Gastroesophageal sphincter (tissue), 4 donors: ENCODE measurements at places on chromosomes 2 and 18. TPM values are rescaled to one million over a fixed set of nuclear protein-coding genes. Genes with fewer than 3 reads are reported as not detected.

GRCh38 chr2:3493615-3494007 lies 25.7 kb downstream of the ADI1 start:
- no peak for ATAC-seq

The MATN3 gene
- 0.67 TPM for total RNA-seq

DNA sequence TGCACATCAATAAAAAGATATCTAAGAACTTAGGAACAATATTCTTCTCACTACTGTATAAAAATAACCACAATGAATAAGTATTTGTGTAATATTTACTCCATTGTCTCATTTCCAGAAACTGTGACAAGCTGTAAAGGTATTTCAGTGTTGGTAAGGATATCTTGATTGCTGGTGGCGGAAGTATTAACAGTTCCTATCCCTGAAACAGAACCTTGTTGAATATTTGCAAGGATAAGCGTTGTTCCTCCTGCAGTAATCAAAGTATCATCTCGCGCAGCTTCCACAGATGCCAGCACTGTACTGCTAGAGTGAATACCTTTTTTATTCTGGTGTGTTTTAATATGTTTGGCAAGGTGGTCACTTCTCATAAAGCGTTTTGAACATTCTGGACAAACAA lies 55.3 kb downstream of the SP3 start:
- no peak for ATAC-seq

The GTF3C2 gene
- total RNA-seq, result 26.2 TPM

GRCh38 chr2:80280598-80280997 lies 24.0 kb downstream of the LRRTM1 start:
- ATAC-seq, result no peak

DNA sequence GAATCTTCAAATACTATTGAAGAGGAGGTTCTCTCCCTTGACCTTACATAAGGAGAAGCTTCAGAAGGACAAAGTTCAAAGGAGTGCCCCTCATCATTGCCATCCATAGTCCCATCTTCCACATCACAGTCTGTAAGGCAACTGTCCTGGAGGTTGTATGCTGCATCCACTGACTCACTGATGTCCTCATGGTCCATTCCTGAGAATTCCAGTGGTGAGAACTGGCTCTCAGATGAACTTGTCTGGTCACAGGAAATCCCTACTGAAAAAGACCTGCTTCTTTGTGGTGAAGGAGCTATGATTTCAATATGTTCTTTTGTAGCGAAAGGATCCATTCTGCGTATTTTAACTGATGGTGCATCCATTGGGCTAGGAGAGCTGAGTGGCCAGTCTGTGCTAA lies 52.2 kb downstream of the EIF2AK3 start:
- ATAC-seq, result no peak

DNA sequence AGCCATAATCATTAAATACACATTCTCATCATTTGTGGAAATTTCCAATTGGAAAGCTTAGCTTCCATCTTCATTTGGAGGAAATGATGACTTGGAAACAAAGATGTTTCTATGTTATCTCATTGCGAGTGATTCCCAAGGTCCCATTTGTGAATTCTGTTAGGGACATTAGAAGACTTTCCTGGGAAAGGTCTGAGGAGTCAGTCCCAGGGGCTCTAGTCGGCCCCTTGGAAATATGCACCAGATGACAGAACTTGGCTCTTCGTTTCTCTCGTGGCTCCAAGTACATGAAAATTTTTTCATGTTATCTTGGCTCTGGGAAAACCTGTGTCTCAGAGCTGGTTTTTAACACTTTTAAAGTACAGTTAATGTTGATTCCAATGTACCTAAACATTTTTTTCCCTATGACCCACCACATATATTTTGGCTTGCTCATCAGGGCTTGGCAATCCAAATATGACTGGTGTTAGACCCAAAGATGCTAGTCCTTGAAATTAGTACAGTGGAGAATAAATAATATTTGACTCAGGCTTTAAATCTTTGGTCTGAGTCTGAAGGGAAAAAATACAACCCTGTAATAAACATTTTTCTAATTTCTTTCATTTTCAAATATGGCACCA lies 15.4 kb upstream of the CAVIN2 start:
- ATAC-seq, result no peak

GRCh38 chr2:16071865-16072637 lies 131.7 kb downstream of the MYCN start:
- no peak for ATAC-seq

- no peak for ATAC-seq
Measured at GRCh38 chr2:36819095-36819711, 122.7 kb downstream of the VIT start.

- peak; percentile 21 for ATAC-seq
Measured at GRCh38 chr2:200305797-200306195, 697 bp upstream of the SPATS2L start.

DNA sequence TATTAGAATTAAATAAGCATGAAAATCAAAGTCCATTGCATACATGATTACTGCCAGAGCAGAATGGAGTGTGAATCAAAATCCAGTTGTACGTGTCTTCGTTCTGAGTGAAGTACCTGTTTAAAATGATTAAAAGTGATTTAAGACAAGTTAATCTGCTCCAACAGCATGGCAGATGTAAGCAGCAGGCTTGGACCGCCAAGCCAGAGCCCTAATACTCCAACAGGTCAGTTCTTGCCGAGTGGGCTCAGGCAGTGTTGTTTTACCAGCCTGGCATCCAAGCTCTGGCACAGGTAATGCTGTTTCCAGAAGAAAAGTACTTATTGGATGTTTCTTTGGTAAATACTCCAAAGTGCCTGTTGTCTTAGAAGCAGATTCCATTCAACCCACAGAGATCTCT lies 171.4 kb upstream of the EPAS1 start:
- ATAC-seq, result no peak

DNA sequence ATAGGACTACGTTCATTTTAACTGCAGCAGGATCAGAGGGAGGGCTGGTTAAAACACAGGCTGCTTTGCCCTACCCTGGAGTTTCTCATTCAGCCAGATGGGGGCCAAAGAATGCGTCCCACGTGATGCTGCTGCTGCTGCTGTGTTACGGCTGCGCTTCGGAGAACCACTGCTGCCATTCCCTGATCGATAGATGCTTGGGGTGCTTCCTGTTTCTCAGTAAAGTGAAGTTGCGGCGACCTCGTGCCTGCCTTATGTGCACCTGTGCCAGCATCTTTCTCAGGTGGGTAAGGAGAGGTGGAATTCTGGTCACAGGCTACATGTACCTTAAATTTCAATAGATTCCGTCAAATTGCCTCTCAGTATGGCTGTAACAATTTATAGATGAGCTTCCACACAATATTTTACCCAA lies 24.7 kb upstream of the TOGARAM2 start:
- ATAC-seq, result no peak

- ATAC-seq, result no peak
Measured at GRCh38 chr2:227701556-227701955, 16.3 kb downstream of the SLC19A3 start.

- ATAC-seq, result no peak
Measured at GRCh38 chr18:34219651-34220050, 5.1 kb downstream of the NOL4 start.

DNA sequence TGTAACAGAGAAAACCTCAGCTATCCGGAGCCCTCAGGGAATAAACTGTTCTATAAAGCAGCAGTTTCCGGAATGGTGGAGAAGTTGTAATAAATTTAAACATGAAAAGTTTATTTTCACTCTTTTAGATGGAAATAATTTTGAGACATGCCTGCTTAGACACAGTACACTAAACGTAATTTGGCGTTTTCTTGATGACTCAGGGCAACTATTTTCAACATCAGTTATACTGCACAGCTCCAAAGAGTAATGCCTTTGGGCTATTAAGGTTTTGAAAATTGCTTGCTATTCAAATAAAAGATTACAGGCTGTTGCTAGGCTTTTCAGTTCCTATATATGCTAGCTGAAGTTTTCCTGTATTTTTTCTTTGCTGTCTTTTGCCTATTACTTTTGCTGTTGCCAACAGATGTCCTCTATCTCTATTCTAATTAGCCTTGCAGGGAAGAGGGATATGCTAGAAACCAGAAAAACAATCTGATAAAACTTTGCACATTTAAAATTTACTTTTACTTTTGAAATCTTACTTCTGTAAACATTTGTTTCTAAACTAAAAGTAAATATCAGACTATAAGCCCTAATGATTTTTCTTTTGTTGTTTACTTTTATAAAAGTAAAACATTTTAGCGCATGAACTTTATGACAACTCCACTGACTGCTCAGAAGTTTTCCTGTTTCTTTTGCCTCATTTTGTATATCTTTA lies 113.4 kb upstream of the WDSUB1 start:
- ATAC-seq, result no peak

GRCh38 chr2:95295376-95295775 lies 1.8 kb upstream of the KCNIP3 start:
- ATAC-seq, result no peak

The ST8SIA3 gene
- 0.04 TPM for total RNA-seq

DNA sequence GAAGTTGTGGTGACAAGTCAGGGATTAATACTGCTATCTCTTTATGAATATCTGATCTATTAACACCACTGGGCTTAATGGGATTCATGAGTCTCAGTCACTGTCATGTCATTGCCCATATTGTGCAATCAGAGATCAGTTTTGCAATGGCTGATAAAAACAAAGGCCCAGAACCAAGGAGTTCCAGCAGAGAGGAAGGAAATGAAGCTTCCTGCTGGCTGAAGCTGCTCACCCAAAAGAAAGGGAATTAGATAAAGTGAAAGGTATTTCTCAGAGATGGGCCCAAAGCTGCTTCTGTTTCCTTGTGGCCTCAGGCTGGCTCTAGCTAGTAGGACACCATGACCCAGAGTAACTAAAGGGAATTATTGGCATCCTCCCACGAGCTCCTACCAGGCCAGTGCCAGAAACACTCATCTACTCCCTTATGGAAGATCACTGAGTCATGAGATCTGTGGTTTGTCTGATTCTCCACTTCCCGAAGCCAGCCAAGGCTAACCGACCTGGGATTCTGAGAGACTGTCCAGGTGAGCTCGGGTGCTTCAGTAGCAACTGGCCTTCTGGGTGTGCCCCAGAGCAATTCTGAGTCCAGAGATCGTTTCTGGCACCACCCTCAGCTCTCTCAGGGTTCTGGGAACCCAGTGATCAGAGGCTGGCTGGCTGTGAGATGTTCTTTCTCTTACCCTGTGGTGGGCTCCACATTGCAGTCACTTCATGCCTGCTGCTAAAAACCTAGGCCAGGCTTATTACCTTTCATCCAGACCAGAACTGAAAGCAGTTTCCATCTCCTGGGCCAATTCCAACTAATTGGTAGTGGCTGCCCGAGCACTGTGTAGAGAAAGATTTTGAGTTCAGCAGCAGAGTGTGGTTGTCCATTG lies 129.5 kb upstream of the PELI1 start:
- ATAC-seq, result peak; percentile 85
